NCI-H2081 treated with DMSO at 0.1 percent for 48 hours (cell line): ENCODE measurements at places on chromosomes 3 and 15.

- DNase-seq = no peak
These were observed 42.4 kb downstream of the REC114 start for GRCh38 chr15:73485372-73485771.

- DNase-seq = no peak
These were observed 19.6 kb upstream of the CSPG4 start for GRCh38 chr15:75732177-75732808.

GRCh38 chr3:179348325-179349013 is 960 bp downstream of the MFN1 start:
- no peak for DNase-seq

DNA sequence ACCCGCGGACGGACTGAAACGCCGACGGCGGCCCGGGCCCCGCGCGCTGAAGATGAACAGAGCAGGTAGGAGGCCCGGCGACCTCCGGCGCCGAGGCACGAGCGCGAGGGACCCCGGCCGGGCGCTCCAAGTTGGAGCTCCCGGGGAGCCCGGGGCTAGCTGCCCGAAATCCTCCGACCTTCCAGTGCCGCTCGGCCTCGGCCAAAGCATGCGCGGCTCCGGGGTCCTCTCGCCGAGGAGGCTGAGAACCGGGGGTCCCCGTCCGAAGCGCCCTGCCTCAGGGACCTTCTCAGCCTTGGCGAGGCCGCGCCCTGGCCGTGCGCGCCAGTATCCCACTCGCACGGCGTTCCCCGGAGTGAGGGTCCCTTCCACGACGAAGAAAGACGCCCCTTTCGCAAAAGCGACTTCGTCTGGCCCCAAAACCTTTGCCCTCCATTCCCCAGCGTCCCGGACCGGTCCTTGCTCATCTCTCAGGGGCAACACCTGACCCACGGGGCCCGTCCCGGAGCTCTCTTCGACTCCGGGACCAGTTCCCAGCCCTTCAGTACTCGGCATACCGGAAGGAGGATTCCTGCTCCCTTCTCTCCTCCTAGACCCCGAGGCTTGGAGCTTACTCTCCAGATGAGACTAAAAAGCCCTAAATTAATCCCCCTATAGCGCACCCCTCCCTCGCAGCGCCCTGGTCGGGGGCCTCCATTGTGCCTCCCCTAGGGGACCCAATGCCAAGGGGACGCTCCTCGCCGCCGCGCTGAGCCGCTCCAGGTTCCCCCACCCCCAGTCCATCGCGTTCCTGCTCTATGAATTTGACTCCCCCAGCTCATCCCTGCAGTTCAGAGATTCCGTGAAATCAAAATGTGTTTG is 7.7 kb upstream of the FGD5 start:
- no peak for DNase-seq

- DNase-seq = no peak
These were observed 612.2 kb upstream of the GOLIM4 start for GRCh38 chr3:168707900-168708299.

- peak; percentile 56 for DNase-seq
These were observed 487.6 kb downstream of the NAALADL2 start for GRCh38 chr3:175346573-175347356.

DNA sequence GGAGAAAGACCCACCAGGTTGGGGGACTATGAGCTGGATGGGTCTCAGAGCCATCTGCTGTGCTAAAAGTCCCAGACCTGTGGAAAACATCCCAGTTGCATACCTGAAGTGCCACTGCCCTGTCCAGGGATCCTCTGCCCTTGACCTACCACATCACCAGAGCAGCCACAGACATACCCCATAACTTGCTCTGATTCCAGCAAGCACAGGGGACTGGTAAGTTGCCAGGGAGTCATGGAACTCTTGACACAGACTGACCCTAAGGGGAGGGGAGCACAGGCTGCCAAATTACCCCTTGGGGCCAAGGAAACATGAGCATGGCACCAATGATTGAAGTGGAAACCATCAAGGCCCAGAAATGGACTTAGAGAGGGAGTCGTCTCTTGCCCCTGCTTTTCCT is 1335.1 kb upstream of the ALCAM start:
- no peak for DNase-seq

DNA sequence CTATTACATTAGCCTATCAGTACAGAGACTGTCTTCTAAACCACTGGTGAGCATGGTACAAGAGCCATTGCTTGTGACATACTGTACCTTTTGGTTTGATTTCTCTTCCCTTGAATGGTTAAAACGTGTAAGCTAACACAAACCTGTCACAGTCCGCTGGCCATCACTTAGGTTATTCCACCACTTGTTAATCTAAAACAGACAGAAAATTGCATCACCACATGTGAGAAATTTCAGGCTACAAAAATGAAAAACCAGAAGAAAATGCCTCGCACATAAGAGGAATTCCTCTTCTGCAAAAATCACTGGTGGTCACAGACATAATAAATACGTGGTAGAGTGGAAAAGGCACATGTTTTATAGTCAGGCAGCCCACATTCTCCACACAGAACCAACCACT is 22.1 kb downstream of the PARL start:
- no peak for DNase-seq

DNA sequence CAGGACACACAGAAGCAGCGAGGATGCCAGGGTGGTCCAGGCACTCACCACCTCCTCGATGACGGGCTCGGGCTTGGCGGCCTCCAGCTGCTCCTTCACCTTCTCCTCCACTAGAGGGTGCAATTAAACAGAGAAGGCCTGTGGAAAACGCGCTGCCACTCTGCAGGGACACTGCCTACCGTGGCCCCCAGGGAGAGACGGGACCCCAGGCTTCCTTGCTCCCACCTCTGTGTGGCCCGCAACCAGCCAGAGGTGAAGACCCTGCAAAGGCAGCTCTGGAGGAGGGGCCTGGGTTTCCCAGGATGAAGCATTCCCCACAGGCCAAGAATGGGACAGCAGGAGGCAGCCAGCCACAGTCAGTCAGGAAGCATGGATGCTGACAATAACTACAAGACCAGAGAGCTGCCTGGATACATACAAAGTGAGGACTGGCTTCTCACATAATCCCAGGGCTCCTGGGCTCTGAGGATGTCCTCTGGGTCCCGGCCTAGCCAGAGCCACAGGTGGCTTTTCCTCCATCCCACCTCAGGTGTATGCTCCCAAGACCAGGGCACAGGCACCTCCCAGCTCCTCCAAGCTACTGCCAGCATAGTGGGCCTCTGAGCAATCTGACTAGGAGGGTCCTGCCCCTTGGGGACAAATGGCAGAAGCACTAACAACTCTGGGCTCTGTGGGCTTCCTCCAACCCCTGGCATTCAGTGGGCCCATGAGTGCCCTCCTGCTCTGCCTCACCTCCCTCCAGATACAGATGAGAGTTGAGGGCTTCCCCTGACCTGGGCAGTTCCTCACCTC is 46.2 kb downstream of the PTH1R start:
- no peak for DNase-seq

DNA sequence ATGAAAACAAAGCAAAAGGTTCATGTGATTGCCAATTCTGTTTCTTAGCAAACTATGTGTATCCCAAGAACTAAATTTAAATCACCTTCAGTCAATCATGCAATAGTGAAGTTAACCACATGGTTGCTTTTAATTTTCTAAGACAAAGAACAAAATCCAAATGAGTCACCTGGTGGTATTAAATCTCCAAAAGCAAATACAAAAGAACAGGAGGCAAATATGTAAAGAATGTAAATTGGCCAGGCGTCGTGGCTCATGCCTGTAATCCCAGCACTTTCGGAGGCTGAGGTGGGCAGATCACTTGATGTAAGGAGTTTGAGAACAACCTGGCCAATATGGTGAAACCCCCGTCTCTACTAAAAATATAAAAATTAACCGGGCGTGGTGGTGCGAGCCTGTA is 54.2 kb upstream of the PIK3R4 start:
- no peak for DNase-seq

DNA sequence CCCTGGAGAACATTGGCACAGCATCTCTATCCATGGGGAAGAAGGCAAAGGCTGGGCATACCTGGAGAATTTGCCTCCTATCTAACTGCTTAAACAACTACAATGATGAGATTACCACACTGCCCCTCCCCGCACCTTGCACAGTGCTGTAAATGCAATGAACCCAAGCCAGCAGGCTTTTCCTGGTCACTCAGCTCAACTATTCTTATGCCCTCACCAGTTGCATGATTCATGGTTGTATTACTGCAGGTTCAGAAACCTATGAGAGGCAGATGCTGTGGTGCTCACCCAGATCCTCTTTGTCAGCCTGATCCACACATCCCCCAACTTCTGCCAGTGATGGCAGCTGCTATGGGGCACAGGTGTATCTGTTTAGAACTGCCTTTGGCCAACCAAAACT is 77.7 kb upstream of the STAC start:
- no peak for DNase-seq

DNA sequence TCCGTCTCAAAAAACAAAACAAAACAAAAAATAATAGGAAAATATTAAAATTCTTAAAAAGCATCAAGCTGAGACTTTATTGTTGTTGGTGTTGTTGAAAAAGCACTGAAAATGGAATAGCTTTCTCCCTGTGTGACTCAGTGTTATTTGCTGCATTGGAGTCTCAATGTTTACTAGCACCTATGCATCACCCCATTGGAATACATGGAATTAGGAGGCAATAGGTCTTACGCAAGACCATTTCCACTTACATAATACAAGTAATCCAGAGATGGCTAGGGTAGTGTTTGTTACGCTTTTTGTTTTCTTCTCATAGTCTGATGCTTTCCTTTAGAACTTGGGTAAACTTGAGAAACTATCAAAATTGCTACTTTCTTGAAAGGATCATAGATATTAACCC is 15.2 kb downstream of the GXYLT2 start:
- no peak for DNase-seq

DNA sequence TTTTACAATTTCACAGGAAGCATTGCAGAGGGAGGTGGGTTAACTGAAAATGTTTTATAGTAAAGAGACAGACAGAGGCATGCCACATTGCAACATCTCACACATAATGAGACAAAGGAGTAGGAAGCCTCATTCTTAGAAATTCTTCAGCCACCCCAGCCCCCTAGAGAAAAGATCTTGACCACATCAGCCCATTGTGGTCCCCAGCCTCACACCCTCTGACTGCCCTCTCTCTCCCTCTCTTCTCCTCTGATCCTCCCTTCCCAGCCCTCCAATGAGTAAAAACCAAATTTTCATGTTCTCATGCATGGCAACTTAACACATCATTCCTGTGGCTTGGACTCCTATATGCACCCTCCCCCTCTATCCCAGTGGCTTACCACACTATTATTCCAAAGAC is 174.1 kb downstream of the UACA start:
- DNase-seq = no peak

GRCh38 chr15:65183865-65184159 is 1.3 kb downstream of the CLPX start:
- DNase-seq = no peak

- no peak for DNase-seq
These were observed 620.7 kb downstream of the NAALADL2 start for GRCh38 chr3:175479800-175480199.

DNA sequence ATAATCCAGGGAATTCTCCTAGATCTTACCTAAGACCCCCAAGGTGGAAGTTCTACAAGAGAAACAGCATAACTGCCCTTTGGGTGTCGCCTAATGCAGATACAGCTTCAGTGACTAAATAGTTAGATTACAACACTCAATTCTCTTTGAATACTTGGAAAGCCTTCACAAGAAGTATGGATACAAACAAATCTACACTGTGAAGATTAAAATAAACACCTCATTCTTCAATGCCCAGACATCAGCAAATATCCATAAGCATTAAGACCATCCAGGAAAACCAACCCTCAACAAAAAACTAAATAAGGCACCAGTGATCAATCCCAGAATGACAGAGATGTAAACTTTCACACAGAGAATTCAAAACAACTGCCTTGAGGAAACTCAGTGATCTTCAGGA is 963.2 kb downstream of the PLOD2 start:
- DNase-seq = no peak

DNA sequence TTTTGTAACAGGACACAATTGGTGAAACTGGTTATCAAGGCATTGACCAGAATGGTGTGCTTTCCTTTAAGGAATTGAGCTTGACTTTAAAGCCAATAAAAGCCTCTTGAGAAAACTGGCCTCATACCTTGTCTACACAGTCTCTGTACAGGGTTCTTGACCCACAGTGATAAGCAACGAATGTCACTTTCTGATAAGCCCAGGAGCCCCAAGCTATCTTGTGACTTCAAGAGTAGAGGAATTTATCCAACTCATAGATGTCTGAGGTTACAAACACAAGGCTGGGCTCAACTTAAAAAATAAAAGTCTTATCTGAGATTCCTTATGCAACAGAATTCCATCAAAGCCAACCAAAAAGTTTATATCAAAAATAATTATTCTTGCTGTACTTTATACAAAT is 212.1 kb downstream of the GBE1 start:
- no peak for DNase-seq

- DNase-seq = no peak
These were observed 93.5 kb downstream of the FMN1 start for GRCh38 chr15:33101036-33101435.

DNA sequence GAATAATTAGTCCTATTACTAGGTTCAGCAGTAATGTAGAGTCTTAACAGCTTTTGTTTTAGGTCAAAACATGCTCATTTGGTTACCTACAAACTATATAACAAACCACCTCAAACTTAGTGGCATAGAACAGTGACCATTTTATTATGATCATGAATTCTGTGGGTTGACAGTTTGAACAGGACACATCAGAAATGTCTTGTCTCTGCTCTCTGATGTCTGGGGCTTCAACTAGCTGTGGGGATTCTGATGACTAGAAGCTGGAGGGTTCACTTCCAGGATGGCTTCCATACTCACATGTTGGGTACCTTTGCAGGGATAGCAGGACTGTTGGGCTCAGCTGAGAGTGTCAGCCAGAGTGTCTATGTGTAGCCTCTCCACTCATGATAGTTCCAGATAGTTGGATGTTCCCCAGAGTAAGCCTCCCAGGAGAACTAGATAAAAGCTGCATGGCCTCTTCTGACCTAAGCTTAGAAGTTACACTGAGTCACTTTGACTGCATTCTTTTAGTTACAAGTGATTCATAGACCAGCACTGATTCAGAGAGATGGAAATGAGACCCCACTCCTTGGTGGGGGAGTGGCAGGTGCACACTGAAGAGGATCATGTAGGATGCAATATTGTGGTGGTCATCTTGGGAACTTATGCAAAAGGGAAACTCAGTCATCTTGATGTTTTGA is 32.6 kb downstream of the PLCL2 start:
- no peak for DNase-seq

DNA sequence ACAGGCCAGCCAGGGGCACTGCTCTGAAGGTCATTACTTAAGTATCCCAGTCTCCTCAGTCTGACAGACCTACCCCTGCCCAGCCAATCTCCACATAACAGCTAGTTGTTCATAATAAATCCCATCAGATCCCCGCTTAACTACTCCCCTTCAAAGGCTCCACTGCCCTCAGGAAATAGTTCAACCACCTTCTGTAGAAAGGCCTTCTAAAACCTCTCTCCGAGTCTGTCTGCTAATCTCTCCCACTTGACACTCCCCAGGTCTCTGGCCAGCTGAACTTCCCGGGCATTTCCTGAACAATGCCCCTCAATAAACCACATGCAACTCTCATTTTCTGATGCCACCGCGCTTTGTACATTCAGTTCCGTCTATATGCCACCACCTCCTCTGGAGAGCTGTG is 6.0 kb downstream of the PRC1 start:
- no peak for DNase-seq

GRCh38 chr3:195160908-195161434 is 110.0 kb downstream of the XXYLT1 start:
- DNase-seq = no peak
